ENCODE measurements at places on chromosomes 1 and 21.

DNA sequence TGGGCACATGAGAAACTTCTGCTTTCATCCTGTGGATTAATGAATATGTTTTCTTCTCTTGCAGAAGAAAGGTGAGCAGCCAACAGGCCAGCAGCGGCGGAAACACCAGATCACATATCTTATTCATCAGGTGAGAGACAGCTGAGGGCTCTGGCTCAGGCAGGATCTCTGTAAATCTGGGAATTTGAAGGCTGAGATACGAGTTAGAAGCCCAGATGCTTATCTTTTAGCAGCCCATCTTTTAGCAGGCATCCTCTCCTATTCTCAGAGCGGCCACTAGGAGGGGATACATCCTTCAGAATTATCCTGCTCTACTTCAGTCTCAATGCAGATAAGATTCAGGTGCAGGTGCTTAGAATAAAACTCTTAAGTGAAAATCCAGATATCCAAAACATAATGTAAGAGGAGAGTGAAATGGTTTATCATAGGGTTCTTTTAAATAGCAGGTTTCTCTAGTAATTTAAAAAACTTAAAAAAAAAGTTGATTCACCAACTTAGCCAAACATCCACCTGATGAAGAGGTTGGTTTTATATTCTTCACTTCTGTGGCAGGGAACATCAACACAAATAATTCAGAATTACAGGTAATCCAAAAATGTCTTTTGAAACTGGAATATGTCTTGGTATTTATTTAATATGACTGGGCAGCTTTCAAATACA lies 19.3 kb downstream of the SH2D2A start:
- peak; percentile 82 for DNase-seq

- DNase-seq: no peak
These were observed 22.7 kb downstream of the SLC2A1 start for GRCh38 chr1:42935971-42936308.

DNA sequence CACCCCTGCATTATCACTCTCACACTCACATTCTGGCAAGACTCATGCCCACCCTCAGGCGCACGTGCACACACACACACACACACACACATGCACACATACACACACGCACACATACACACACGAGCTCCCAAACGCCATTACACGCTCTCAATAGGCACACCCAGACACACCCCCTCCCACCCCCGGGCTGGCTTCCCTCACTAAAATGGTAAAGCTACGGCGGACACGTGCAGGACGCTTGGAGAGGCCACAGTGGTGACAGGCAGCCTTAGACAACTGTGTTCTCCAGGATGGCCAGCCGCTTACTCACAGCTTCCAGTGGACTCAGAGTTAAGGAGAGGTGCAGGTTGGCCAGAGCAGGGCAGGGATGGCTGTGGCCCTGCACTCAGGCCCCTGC lies 10.1 kb downstream of the MATN1 start:
- DNase-seq: no peak

DNA sequence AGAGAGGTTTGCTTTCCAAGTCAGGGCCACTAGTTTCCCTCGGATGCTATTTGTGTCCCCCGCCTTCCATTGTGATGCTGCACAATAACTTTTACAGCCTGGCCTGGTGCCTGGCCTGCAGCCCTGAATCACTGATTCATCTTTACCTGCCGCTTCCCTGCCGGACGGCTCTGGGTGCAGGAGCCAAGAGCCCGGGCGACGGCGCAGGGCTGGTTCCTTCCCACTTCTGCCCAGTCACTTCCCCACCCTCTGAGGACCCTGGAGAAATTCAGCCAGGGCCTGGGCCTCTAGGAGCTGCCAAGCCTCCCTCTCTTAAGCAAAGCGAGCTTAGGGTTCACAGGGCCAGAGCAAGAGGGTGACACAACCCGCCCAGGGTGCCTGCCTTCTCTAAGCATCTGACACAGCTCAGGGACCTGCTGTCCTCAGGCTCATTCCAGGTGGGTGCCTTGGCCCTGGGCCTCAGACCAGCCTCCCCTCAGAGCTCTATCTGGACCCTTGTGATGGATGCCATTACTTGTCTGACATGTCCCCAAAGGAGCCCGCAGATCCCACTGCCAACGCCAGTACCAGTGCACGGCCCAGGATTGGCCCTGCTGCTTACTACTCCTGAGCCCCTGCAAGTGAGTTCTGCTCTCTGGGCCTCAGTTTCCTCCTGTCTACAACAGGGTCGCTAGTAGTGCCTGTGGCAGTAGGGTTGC lies 381.0 kb upstream of the VAMP3 start:
- no peak for DNase-seq

GRCh38 chr1:100896481-100896982 lies 642 bp downstream of the SLC30A7 start:
- peak; percentile 24 for DNase-seq

- no peak for DNase-seq
These were observed 36.0 kb downstream of the GPR88 start for GRCh38 chr1:100573960-100574359.

DNA sequence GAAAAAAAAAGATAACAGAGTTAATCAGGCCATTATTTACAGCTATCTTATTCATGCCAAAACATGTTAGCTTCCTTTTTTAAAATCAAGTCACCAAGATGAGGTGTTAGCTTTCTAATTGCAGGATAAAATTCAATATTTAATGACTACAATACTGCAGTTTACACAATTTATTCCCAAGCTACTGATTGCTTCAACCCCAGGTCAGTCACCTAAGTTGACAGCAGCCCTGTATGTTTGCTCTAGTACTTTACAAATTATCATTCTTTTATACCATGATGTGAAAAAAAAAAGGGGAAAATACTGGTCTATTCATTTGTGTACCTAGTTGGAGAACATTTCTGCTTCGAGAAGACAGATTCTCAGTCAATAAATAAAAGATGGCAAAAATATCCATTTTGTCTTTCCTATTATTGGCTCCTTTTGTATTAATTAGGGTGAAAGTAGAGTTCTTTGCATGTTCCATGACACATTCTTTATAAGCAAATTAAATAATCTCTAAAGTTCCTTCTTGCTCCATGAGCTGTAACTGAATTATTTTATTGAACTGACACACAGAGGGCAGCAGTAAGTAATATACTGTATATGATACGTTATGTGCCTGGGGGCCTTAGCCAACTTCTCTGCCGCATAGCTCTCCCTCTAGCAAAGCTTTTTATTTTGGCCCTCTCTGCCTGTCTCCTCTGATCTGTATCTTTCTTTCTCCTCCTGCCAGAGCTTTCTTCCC lies 48.0 kb downstream of the DIPK1A start:
- no peak for DNase-seq

GRCh38 chr1:111602974-111603373 lies 16.6 kb upstream of the RAP1A start:
- DNase-seq: no peak

DNA sequence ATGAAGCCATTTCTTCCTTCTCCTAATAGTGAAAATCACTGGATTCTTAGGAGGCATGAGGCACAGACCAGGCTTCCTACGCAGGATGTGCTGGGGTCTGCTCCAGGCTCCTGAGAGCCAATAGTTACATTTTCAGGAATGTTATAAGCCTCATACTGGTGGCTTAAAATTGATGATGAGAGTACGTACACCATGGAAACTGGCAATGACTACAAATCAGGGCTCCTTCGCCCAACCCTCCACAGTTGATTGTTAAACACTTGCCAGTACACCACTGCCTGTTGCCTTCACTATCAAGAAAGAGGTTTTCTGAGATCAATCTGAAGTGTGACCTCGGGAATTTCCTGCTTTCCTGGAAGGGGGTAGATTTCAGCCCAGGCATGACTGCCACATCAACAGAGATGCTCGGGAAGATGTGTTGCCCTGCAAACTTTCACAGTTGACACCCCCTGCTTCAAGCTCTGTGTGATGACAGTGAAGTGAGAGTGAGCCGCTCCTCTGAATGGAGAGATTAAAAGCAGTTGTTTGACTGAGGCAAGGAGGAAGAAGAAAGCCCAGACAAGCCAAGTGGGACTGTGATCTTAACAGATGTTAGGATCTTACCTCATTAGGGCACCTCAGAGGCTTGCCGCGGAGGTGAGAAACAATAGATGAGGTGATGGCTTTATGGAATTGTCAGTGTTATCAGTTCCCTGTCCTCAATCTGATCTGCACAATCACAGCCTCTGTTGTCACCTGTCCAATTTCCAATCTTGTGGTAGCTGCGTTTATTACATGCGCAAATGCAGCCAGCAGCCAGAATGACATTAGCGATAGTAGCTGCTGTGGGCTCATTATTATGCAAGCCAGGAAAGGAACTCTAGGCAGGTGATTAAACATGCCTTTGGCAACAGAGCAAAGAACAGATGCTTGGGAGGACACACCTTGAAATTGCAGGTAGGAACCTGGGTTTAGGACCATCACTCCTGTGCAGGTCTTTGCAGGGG lies 277.3 kb downstream of the KAZN start:
- DNase-seq: peak; percentile 51

- DNase-seq: no peak
These were observed 11.6 kb downstream of the SDCCAG8 start for GRCh38 chr1:243267471-243267880.

GRCh38 chr1:29631836-29632805 lies 395.8 kb downstream of the PTPRU start:
- no peak for DNase-seq

DNA sequence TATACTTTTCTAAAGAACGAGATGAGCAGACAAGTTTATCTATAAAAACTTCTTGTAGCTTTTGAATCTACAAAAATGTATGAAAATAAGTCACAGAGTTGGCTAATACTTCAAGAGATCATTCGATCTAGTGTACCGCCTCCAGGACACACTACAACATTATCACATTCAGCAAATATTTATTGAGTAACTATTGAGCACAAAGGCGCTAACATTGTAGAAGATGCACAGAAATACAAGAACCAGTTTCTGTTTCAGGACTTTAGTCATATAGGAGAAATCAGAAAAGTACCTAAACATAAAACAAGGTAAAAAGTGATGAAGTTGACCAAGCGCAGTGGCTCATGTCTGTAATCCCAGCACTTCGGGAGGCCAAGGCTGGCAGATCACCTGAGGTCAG lies 20.6 kb downstream of the WASF2 start:
- DNase-seq: no peak

DNA sequence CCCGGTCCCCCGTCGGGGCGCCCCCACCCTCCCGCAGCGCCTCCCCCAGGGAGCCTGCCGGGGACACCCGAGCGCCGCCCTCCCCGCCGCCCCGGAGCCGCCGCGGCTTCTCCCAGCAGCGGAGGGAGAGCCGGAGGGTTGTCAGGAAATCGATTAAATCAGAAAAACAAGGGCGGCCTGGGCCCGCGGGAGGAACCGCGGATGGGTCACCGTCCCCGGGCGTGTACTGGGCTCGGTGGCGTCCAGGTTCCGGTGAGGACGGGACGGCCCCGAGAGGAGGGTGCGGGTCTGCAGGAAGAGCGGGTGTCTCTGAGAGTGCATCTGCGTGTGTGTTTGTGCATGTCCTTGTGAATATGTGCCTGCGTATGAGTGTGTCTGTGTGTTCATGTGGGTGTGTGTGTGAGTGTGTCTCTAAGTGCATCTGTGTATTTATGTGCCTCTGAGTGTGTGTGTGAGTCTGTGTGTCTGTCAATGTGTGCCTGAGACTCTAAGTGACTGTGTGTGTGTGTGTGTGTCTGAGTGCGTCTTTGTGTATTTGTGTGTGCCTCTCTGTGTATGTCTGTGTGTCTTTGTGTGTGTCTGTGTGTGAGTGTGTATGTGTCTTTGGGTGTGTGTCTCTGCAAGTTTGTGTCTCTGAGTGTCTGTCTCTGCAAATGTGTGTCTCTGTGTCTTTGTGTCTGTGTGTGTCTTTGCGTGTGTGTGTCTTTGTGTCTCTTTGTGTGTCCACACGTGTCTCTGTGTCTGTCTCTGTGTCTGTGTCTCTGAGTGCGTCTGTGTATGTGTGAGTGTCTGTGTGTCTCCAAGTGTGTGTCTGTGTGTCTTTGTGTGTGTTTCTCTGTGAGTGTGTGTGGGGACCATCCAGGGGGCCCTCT lies 1.1 kb downstream of the SPSB1 start:
- DNase-seq: no peak

- no peak for DNase-seq
These were observed at the start of gene TFF2 for GRCh38 chr21:42350927-42351426. TSS of gene TFF2 (minus strand) at chr21:42350994. CDS start at chr21:42350957, 37 bp downstream.

DNA sequence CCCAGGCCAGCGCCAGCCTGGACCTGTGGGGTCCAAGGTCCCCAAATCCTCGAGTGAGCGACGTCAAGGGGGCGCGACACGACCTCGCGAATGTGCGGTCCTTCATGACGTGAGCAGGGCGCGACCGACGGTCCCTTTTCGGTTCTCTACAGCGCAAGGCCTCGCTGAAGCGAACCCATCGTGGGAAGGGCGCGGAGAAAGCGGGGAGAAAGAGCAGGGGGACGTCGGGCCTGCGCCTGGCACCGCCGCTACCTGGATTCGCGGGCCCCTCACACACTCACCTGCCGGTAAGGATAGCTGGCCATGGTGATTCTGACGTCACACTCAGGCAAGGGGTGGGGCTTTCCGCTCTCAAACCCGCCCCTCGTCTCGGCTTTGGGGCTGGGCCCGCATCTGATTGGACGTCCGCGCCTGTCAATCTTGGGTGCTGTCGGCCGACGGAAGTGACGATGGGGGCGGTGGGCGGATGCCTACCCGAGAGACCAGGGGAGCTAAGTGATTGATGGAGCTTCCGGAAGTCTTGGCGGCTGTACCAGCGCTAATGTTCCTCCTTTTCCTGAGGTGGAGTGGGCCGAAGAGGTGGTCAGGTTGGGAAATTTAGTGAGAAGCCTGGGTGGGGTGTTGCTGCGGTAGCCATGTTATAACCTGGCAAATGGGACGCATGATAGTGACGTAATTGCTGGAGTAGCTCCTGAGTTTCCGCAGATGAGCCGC lies at the start of gene PEF1:
PEF1 (minus strand) TSS at position 317 of the 714 bp plus-strand sequence; CDS start at position 305, 12 bp downstream.
- DNase-seq: peak; percentile 99

- DNase-seq: no peak
These were observed 106.0 kb upstream of the GNG12 start for GRCh38 chr1:67939186-67939743.

DNA sequence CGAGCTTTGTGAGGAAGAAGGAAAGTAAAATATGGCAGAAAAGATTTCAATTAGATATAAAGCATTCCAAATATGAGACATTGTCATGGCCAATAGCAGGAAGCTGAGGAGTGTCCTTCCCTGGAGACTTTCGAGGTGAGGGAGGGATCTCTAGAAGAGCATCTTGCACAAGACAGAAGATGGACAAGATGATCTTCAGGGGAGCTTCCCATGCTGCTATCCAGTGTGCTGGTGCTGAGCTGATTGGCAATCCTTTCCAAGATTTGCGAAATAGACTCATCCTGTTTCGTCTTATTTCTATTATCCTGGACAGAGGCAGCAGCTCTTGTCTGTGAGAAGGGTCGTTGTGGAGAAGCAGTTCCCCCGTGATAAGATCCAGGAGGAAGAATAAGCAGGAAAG lies 342.0 kb upstream of the CAMK1G start:
- DNase-seq: no peak

DNA sequence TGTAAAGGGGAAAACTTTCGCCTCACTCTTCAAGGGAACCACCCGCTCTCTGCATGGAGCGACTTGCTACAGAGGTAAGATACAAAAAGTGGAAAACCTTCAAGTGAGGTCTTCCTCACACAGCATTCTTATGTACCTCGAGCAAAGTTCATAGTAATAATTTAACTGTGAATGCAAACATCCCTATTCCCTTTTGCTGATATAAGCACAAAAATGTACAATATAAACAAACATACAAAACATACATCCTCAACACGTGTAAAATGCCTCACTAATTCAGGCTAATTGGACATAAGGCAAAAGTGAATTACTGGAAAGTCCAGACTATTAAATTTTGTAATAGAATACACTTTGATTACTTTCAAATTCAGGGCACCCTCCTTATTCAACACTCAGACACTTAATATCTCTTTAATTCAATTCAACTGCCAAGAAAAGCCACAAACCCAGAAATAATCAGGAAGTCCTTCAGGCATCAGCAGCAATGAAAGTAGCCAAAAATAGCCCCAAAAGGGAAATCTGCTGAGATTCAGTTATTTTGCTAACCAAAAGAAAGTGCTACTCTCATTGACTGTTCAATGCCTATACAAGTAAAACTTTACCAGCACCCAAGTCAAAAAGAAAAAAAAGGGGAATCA lies 15.2 kb upstream of the LMX1A start:
- no peak for DNase-seq

Measured in NCI-H526 treated with DMSO at 0.1 percent for 48 hours (cell line).